Stimulated activated CD4-positive, alpha-beta T cell treated with anti-CD3 and anti-CD28 coated beads, Interleukin-1b, Interleukin-23, amount 100 ng/mL, for 1 hour (primary cell): ENCODE measurements at places on chromosomes 4 and X.

DNA sequence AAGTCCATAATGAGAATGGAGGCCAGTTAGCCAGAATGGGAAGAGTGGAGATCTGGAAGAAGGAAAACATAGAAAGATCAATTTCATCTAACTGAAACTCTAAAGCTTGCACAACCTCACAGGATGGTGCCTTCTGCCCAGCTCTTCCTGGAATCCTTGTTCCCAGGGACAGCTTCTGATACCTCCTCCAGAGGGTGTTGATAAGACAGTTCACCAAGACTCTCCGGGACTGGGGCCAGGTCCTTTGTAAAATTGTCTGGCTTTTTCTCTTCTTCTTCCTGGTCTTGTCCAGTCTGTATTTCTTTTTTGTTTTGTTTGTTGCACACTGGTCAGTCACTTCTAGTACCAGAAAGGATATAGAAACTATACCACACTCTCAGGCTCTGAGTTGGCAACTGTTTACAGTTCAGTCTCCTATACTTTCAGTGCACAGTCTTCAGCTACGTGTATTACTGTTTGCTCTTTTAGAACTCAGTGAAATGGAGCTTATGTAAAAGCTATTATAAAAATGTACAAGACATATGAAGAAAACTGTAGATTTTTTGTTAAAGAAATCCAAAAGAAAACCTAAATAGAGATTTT is 142.8 kb upstream of the RPL34 start:
- no peak for DNase-seq

- no peak for DNase-seq
Measured at GRCh38 chr4:173547889-173548288, 17.9 kb upstream of the HAND2 start.

DNA sequence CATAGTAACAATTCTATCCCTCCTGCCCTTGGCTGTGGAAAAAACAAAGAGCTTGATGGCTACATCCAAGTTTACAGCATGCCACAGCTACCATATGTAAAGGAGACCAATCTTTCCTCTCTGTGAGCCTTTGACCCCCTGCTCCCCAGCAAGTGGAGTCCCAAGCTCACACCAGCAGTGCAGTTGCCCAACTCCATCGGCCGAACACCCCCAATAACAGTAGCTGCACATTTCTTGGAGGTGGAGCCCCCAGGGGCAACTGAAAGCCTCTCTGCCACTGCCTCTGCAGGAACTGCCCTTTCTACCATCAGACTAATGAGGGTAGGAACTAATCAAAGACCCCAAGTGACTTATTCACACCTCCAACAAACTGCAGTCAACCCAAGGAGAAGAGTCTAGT is 81.0 kb upstream of the TCEAL2 start:
- DNase-seq, result no peak

DNA sequence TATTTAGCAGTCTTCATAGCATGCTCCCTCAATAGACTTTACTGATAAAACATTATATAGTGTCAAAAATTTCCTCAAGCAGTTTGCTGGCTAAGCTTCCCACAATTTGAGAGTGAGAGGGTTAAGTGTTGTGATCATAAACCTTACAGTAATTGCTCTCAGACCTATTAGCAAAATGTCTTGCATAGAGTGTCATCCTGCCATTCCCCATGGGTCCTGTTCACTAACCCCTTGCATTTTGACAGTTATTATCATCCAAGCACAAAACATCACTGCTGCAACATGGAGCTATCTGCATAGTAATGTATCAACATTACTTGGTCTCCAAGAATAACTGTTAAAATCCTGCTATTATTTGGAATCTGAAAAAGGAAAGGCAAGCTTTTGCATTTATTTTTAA is 196.1 kb upstream of the GK2 start:
- no peak for DNase-seq

- no peak for DNase-seq
Measured at GRCh38 chr4:52244848-52245247, 193.7 kb downstream of the SPATA18 start.

DNA sequence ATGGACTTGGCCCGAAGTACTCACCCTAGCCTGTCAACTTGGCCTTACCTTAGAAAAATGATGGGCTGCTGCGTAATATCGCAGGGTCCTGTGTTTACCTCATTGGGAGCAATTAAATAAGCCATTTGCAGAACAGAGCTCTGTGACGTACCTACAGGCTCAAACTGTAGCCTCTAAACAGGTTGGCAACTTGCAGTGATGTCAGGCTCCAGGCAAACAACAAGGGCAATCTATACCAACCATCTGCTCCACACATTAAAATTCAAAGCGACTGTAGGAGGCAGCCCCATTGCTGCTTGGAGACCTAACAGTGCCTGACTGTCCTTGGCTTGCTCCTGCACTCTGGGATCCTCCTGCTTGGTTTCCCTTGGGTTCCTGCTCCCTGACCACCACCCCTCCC is 17.2 kb downstream of the VGLL1 start:
- no peak for DNase-seq

GRCh38 chr4:150080337-150080736 is 2.1 kb downstream of the DCLK2 start:
- no peak for DNase-seq

- DNase-seq, result no peak
Measured at GRCh38 chr4:75289914-75290582, 224.2 kb downstream of the RCHY1 start.

DNA sequence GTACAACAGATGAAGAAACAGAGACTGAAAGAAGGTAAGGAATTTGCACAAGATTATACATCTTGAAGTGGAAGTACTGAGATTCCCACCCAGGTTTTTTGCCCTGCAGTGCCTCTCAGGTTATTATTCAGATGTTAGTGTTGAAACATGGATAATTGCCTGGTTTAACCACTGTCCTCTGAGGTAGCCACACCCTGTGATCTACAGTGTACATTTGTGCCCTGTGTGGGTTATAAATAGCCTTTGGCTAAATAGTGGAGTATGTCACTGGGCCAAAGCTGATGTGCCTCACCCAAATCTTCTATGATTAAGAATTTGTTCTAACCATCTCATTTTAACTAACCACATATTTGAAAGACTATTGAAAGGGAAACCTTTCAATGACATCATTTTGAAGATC is 5.4 kb upstream of the ASB5 start:
- no peak for DNase-seq

GRCh38 chr4:153181700-153182099 is 22.5 kb upstream of the TRIM2 start:
- DNase-seq, result no peak

DNA sequence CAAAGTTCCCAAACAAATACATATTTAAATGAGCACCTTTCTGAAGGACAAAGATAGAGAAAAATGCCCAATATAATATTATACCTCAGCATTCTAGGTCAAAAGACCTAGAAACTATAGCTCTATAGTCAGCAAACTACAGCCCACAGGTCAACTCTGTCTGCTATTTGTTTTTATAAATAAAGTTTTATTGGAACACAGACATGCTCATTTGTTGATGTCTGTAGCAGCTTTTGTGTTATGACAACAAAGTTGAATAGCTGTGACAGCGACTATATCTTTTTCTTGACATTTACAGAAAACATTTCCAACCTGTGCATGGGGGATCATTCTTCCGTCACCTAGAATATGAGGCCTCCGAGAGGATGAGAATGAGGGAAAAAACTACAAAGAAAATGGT is 48.7 kb upstream of the WDR19 start:
- no peak for DNase-seq

DNA sequence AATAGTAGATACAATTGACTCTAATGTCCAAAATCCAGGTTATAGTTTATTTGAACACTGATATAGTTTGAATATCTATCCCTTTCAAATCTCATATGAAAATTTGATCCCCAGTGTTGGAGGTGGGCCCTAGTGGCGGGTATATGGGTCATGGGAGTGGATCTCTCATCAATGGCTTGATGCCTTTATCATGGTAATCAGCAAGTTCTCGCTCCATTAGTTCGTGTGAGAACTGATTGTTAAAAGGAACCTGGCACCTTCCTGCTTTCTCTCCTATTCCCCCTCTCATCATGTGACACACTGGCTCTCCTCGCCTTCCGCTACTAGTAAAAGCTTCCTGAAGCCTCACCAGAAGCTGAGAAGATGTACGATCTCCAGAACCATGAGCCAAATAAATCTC is 70.1 kb downstream of the UNC5C start:
- no peak for DNase-seq

DNA sequence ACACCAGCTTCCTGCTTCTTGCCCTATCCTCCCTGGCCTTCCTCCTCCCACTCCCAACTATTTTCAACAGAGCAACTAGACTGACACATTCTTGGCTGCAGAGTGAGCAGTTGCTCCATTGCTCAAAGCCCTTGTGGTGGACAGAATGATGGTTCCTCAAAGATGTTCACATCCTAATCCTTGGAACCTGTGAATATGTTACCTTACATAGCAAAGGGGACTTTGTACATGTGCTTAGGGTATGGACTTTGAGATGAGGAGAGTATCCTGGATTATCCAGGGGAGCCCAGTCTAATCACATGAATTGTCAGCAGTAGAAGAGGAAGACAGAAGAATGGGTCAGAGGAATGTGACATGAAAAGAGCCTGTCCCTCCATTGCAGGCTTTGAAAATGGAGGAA is 24.9 kb upstream of the HOPX start:
- no peak for DNase-seq

GRCh38 chrX:19705196-19705769 is 182.1 kb downstream of the SH3KBP1 start:
- no peak for DNase-seq

- no peak for DNase-seq
Measured at GRCh38 chr4:7647186-7647585, 212.5 kb upstream of the PSAPL1 start.

GRCh38 chr4:123438031-123438430 is 41.4 kb downstream of the SPRY1 start:
- DNase-seq, result no peak

DNA sequence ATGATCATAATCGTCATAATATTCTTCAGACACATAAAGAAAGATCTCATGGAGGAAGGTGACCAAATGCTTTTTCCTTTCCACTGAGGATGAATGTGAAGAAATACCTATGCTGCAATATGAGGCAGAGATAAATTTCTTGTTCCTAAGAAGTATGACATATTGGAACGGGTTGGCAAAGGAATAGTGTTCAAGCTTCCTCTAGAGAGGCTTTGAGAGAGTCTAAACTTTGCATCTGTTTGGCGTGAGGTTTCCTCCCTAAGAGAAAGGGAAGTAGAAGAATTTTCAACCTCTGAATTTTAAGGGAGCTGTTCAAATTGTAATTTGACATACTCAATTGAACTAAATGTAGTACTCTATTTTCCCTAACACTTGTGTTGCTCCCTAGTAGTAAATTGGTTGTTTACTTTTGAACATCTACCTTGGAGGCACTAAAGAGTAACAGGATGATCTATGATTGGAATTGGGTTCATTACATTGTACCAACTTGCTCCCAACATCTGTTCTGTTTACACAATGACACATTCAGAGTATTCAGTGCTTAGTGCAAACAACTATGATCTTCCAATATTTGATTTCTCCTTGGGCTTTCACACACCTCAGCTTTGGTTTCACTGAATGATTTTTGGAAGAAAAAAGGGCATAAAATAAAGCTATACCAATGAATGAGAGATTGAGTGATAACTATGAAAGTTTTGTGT is 122.0 kb downstream of the CORIN start:
- no peak for DNase-seq

DNA sequence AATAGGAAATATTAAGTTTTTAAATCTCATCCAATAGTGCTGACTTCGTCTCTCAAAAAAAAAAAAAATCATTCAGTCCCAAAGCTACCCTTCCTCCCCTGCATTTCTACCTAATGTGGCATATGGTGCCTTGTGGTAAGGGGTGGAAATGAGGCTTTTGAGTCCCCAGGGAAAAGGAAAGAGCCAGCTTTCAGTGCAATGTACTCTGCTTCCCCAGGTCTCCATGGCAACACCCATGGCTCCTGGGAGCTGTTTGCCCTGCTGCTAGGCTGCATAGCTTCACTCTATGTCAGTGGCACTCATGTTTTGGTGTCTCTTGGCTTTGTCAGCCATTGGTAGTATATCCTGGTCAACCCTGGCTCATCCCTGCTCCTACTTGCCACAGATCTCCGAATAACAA is 175.9 kb downstream of the SLC39A8 start:
- DNase-seq, result no peak

GRCh38 chrX:147170993-147171392 is 356.4 kb upstream of the CXorf51A start:
- no peak for DNase-seq

GRCh38 chr4:157095716-157096115 is 19.8 kb downstream of the GLRB start:
- DNase-seq, result no peak

- DNase-seq, result no peak
Measured at GRCh38 chr4:85595098-85595775, 120.3 kb downstream of the ARHGAP24 start.

DNA sequence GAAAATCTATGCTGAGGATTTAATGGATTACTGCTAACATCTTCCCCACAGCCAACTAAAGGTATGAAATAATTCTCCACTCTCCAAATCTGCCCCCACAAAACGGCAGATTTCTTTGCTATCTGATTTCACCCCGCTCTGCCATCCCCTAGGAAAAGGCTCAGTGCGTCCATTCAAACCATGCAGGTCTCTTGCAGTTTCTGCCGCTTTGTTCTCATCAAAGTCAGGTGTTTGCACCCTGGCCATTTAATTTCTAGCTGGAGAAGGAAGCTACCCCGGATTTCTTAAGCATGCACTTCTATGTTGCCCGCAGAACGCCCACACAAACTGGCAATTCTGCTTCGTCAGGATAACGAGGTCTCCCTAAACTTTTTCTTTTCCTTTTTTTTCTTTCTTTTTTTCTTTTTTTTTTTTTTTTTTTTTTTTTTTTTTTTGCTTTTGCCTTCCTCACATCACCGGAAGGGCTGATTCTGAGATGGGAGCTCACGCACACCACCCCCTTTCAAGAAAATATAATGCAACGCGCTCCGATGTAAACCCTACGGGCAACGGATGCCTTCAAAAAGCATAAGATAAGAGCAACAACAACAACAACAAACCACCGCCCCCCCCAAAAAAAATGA is 3.3 kb downstream of the NLGN4X start:
- DNase-seq, result no peak

DNA sequence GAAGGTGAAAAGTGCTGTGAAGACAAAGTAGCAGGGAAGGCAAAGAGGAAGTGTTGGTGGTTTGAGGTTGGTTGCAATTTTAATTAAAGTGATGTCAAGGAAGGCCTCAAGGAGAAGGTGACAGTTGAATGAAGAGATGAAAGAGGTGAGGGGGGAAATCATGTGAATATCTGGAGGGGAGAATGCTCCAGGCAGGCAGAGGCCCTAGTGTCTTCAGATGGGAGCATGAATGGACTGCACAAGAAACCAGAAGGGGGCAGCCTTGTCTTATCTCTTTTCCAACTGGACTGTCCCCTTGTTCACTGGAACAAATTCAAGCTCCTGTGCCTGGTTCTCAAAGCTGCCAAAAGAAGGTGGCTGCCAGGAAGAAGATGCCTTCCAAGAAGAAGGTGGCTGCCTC is 68.4 kb downstream of the MAOB start:
- no peak for DNase-seq
